ENCODE measurements at places on chromosomes 1 and 21.
A peak's percentile ranks its signal among the peaks of the same experiment; 100 is the strongest.

- peak; percentile 40 for DNase-seq
Measured at GRCh38 chr1:160251687-160252526, 10.4 kb downstream of the DCAF8 start.

DNA sequence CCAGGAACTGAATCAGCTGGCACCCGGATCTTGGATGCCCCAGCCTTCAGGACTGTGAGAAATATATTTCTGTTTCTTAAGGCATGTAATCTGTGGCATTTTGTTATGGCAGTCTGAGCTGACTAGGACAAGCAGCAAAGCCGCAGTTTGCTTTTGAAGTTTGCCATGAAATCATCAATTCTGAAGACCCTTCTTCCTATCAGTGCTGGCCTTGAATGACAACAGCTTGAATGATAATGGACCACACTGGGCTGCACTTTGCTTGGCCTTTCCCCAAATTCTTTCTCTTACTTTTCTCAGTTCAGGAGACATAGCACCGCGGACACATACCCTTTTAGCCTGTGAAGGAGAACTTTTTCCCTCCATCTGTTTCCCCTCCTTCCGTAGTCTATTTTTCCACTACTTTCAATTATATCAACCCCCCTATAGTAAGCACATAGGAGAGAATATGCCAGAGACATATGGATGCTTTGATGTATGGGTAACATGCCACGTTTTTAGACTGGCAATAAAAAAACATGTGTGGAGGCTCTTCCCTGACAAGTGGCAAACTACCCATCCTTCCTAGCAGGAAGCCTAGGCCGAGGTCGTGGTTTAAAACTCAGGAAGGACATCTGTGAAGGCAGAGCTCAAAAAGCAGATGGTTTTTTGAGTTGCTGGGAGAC is 42.9 kb downstream of the HLX start:
- DNase-seq = no peak

- no peak for DNase-seq
Measured at GRCh38 chr1:38235705-38236104, 189.1 kb upstream of the POU3F1 start.

DNA sequence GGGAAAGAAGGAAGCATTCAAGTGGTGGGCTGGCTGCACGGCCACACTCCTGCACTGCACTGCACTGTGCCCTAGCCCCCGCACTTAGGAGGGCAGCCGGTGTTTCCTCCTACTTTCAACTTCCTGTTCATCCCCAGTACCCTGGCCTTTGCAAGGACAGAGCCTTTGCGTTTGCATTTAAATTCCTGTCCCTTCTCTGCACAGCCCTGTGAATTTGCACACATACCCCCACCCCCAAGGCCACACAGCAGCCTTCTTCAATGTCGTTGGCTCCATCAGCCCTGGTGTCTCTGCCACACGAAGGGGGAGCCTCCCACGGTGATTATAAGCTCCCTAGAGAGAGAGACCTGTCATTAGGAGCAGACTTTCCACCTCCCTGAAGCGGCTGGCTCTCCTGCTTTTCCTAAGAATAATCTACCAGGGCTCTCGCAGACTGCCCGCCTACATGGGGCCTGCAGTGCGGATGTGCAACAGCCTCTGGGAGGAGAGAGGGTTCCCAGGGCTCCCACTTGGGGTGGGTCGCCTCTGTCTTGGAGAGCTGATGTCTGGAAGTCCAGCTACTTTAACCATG is 13.2 kb upstream of the SLC45A3 start:
- DNase-seq = peak; percentile 56

- DNase-seq = no peak
Measured at GRCh38 chr1:248183996-248184395, 9.4 kb downstream of the OR2M2 start.

DNA sequence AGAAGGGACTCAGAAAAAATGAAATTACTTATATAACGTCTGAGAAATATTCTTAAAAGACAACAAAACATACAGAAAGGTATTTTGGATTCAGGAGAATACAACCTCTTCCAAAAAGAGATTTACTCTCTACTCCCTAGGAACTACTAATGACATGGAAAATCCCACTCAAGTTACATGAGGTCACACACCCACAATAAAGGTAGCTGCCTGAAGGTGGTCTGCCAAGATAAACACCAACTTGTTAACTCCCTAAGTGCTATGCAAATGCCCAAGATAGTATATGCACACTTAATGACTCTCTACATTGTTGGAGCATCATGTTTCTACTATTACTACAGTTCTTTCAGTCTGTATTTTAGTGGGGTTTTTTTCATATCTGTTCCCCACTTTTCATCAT is 26.5 kb downstream of the RERE start:
- no peak for DNase-seq

DNA sequence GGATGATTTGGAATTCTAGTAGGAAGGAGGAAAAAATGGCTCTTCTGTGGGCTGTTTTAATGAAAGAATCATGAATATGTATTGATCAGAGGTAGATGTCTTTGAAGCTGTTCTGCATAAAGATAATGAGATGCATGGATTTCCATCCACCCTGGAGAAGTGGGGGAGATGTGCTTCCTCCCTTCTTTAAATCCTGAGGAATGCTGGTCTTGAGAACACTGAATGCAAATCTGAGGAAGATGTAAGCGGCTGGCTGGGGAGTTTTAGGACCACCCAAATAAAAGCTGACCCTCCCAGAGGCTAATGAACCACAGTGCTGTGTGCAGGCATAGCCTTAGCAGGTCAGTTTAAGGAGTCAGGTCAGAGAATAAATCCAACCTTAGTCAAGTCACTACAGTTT is 37.3 kb downstream of the ZMYND12 start:
- no peak for DNase-seq

DNA sequence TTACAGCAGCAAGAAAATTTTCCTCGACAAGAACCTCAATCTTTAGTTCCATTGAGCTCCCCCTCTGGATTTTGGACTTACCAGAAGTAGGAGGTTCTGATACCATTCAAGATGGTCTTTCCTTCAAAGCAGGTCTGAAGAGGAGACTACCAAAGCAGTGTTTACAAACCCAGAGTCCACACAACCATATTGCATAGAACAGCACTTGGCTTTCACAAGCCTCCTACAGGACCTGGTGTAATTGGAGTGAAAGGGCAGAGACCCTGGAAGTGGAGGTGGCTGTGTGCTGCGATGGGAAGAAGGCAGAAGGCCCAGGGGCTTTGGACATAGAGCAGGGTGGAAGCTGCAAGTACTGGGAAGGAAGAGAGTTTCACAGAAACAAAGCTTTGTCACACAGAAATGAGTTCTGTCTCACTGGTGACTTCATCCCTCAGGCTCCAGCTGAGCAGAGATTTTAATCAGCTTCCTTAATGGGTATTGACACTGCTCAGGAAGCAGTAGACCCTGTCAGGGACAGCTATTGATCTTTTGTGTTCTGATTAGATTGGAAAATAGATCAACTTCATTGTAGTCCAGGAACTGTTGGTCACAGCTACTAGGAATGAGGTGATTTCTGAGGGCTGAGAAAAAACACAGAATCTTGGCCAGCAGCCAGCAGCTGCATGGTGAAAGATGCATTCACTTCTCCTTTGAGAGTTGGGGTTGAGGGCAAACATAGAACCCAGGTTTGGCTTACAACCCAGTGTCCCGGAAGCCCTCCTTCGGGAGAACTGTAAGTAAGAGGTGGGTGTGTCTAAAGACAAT is 124.0 kb downstream of the SYT2 start:
- peak; percentile 23 for DNase-seq

GRCh38 chr1:156503698-156504437 is 3.3 kb upstream of the MEF2D start:
- no peak for DNase-seq

GRCh38 chr1:5235355-5235899 is 581.0 kb downstream of the AJAP1 start:
- no peak for DNase-seq

- no peak for DNase-seq
Measured at GRCh38 chr1:172125812-172126430, 284.6 kb downstream of the DNM3 start.

- DNase-seq = no peak
Measured at GRCh38 chr1:7888248-7889081, 35.6 kb upstream of the UTS2 start.

GRCh38 chr21:26790296-26790695 is 54.9 kb downstream of the ADAMTS1 start:
- DNase-seq = no peak

DNA sequence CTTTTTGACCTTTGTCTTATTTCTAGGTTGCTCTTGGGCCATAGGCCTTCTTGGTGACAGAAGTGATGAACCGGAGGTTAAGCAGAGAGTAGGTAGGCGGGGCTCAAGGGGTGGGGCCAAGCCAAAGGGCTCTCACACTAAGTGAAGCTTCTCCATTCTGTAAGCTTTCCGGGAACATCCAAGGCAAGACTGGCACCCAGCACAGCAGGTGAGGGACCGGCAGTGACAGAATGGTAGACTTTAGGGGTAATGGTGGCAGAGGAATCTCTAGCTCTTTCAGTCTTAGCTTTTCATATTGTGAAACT is at the start of gene TNFAIP8L2:
TSS of gene TNFAIP8L2 (plus strand) at position 135 of the 305 bp plus-strand sequence. CDS start 2,049 bp downstream, outside the sequence.
- DNase-seq = no peak

- DNase-seq = no peak
Measured at GRCh38 chr1:71196685-71197084, 115.8 kb upstream of the ZRANB2 start.

- DNase-seq = no peak
Measured at GRCh38 chr1:90605070-90605469, 112.0 kb downstream of the BARHL2 start.

All from NCI-H2227 treated with DMSO at 0.1 percent for 48 hours (cell line).